Central memory CD8-positive, alpha-beta T cell (primary cell): ENCODE measurements at places on chromosomes 7 and 10.

DNA sequence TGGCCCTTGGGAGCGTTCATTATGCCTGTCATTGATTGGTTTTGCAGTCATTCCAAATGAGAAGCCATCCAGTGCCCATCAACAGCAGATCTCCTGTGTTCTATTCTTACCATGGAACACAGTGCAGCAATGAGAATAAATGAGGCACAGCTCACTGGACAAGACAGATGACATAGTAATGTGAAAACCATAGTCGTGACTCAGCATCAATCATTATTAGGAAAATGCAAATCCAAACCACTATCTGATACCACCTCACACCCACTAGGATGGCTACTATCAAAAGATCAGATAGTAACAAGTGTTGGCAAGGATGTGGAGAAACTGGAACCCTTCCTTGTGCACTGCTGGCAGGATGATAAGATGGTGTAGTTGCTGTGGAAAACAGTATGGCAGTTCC lies 144.7 kb downstream of the ARHGAP22 start:
- no peaks in the 10 kb centered on the region for H3K27me3 ChIP-seq
- no peak for DNase-seq
- H3K4me3 ChIP-seq, result no peak overlapping the region
- no peaks in the 10 kb centered on the region for H3K4me1 ChIP-seq

DNA sequence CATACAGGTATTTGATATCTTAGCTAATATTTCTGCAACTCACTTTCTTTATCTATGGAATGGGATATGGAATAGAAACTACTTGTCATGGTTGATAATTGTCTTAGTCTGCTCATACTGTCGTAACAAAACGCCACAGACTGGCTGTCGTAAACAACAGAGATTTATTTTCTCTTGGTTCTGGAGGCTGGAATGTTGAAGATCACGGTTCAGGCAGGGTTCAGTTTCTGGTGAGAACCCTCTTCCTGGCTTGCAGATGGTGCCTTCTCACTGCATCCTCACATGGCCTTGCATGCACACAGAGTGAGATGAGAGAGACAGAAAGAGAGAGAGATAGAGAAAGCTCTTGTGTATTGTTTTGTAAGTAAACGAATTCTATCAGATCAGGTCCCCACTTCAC lies 332.7 kb upstream of the MAGI2 start:
- no peak overlapping the region for H3K27ac ChIP-seq
- no peak for DNase-seq
- H3K27me3 ChIP-seq, result no peaks in the 10 kb centered on the region
- H3K4me1 ChIP-seq, result no peaks in the 10 kb centered on the region
- no peaks in the 10 kb centered on the region for H3K36me3 ChIP-seq

GRCh38 chr7:141369422-141369821 lies 181.8 kb upstream of the AGK start:
- no peaks in the 10 kb centered on the region for H3K4me1 ChIP-seq
- peaks cover 20% of the 10 kb centered on the region for H3K27me3 ChIP-seq
- no peaks in the 10 kb centered on the region for H3K36me3 ChIP-seq
- H3K27ac ChIP-seq, result no peak overlapping the region
- DNase-seq, result no peak
- H3K4me3 ChIP-seq, result no peak overlapping the region

DNA sequence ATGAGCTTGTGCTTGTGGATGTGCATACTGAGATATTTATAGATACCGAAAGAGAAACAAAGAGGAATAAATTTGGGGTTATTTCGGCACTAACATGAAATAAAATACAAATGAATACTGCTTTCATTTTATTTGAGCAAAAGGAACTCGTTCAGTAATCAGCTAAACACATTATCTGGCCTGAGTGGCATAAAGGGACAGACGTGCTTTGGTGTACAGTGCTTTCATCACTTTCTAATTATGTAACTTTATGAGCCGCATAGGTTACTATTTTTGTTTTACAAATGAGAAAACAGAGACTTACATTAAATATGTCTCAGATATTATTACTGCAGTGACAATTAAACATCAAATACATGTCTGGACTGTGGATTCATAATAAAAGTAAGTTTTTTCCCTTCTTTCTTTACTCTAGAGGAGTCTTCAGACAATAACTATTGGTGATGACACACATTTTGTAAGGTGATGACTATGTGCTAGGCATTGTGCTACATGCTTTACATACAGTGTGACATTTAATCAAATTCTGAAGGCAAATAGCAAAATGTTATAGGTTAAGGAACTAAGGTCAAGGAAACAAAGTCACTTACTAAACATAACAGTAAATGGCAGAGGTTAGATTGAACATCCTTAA lies 503.3 kb downstream of the SORCS1 start:
- H3K4me3 ChIP-seq, result no peak overlapping the region
- no peaks in the 10 kb centered on the region for H3K36me3 ChIP-seq
- no peaks in the 10 kb centered on the region for H3K4me1 ChIP-seq
- no peak for DNase-seq
- H3K27me3 ChIP-seq, result no peaks in the 10 kb centered on the region

GRCh38 chr10:67239864-67240497 lies 314.1 kb downstream of the LRRTM3 start:
- H3K4me3 ChIP-seq, result no peak overlapping the region
- no peaks in the 10 kb centered on the region for H3K36me3 ChIP-seq
- no peaks in the 10 kb centered on the region for H3K4me1 ChIP-seq
- no peak for DNase-seq
- no peak overlapping the region for H3K27ac ChIP-seq

- H3K36me3 ChIP-seq, result peaks cover 1% of the 10 kb centered on the region
- no peaks in the 10 kb centered on the region for H3K4me1 ChIP-seq
- no peak overlapping the region for H3K4me3 ChIP-seq
- no peaks in the 10 kb centered on the region for H3K27me3 ChIP-seq
- DNase-seq, result no peak
Observed at GRCh38 chr7:33612442-33612841, 292.9 kb upstream of the BMPER start.

GRCh38 chr10:81876253-81877077 lies 1.5 kb downstream of the NRG3 start:
- peaks cover 39% of the 10 kb centered on the region for H3K27me3 ChIP-seq
- H3K36me3 ChIP-seq, result no peaks in the 10 kb centered on the region
- no peak for DNase-seq
- H3K27ac ChIP-seq, result no peak overlapping the region
- H3K4me3 ChIP-seq, result peak overlapping the region; percentile 28

DNA sequence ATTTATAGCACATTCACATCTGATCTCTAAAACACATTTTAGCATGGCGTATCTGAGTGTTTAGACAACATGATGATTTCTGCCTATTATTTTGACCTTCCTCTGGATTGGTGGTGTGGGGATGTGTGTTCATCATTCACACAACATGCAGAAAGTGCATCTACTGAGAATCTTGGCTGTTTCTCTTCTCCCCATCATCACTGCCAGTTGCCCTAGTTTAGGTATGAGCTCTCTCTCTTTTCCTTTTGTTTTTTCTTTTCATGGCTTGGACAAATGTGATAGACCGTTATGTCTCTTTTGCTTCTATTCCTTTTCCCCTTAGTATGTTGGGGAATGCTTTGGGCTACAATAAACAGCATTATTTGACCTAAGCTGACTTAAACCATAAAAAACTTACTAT lies 239.2 kb upstream of the FZD8 start:
- no peaks in the 10 kb centered on the region for H3K4me1 ChIP-seq
- DNase-seq, result no peak
- H3K27ac ChIP-seq, result no peak overlapping the region
- H3K27me3 ChIP-seq, result no peaks in the 10 kb centered on the region
- no peak overlapping the region for H3K4me3 ChIP-seq

- no peak overlapping the region for H3K4me3 ChIP-seq
- H3K4me1 ChIP-seq, result no peaks in the 10 kb centered on the region
- H3K27ac ChIP-seq, result no peak overlapping the region
- H3K27me3 ChIP-seq, result no peaks in the 10 kb centered on the region
- no peaks in the 10 kb centered on the region for H3K36me3 ChIP-seq
Observed at GRCh38 chr7:85261336-85261735, 74.5 kb upstream of the SEMA3D start.

- no peak overlapping the region for H3K4me3 ChIP-seq
- no peak for DNase-seq
- H3K4me1 ChIP-seq, result peaks cover 32% of the 10 kb centered on the region
- H3K36me3 ChIP-seq, result peaks cover 20% of the 10 kb centered on the region
- no peaks in the 10 kb centered on the region for H3K27me3 ChIP-seq
- no peak overlapping the region for H3K27ac ChIP-seq
Observed at GRCh38 chr7:44411306-44411705, 79.2 kb downstream of the NUDCD3 start.

- H3K27ac ChIP-seq, result no peak overlapping the region
- no peak overlapping the region for H3K4me3 ChIP-seq
- no peak for DNase-seq
Observed at GRCh38 chr7:70042533-70042932, 444.3 kb downstream of the AUTS2 start.

GRCh38 chr7:68155676-68156075 lies 1159.0 kb downstream of the TYW1 start:
- H3K27ac ChIP-seq, result no peak overlapping the region
- DNase-seq, result no peak
- no peak overlapping the region for H3K4me3 ChIP-seq
- H3K36me3 ChIP-seq, result no peaks in the 10 kb centered on the region
- no peaks in the 10 kb centered on the region for H3K4me1 ChIP-seq

GRCh38 chr7:56062382-56062781 lies 1.7 kb upstream of the SUMF2 start:
- peaks cover 59% of the 10 kb centered on the region for H3K36me3 ChIP-seq
- H3K4me3 ChIP-seq, result peak overlapping the region; percentile 19
- peak overlapping the region; percentile 95 for H3K27ac ChIP-seq
- no peak for DNase-seq

DNA sequence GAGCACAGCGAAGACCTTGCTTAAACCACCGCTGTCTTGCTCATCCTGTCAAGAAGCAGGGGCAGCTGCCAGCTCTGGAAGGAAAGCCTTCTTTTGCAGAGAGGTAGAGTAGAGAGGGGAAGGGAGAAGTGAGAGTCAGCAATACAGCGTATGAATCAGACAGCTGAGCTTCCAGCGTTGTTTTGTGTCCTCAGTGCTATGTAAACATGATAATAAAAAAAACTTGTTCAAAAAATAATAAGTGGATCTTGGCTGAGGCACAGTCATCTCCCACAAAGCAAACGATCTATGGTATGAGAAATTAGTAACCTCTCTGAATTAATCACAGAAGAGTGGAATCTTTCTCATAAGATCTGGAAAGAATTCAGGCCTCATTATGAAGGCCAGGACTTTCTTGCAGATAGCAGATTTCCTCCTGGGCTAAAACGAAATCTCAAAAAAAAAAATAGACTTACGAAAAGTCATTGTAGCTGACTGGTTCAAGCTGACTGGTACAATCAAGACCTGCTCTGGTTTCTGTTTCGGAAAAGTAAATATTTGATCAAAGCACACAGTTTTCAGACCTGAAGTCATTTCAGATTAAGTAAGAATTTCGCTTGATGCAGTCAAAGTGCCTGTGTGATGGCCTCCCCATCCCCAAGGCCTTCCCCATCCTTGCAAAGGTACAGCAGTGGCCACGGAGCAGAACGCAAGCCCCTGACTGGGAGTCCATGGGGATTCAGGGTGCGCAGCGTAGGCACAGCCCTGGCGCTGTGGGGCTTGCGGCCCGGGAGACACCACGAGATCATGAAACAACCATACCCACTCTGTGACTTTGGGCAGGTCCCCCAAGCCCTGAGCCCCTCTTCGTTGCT lies 29.4 kb downstream of the CHST15 start:
- no peaks in the 10 kb centered on the region for H3K36me3 ChIP-seq
- no peak overlapping the region for H3K4me3 ChIP-seq
- peaks cover 69% of the 10 kb centered on the region for H3K27me3 ChIP-seq
- H3K4me1 ChIP-seq, result no peaks in the 10 kb centered on the region
- no peak for DNase-seq

DNA sequence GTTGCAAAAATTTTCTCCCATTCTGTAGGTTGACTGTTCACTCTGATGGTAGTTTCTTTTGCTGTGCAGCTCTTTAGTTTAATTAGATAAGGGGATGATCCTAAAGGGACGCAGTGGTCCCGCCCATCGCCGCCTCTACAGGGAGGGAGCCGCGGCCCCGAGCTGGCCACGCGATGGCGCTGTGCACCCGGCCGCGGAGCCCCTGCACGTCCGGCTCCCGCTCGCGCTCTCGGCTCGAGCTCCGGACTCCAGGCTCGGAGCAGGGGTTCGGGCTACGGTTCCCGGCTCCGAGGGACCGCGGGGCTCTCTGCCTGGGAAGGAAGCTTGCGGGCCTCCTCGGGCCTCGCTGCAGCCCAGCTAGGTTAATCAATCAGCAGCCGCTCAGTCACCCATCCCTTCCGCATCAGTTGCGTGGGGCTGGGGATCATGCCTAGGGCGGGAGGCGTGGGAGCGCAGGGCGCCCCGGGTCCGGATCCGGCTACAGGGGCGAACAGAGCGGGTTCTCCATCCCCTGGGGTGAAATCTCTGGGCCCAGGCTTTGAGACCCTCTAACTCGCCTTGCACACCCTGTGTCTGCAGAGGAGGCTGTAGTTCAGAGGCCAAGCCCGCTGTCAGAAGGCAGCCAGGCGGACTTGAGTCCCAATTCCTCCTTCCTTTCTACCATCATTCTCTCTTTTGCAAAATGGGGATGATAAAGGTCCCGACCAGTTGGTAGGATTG lies 97.9 kb downstream of the WDR11 start:
- H3K4me1 ChIP-seq, result peaks cover 9% of the 10 kb centered on the region
- peak; percentile 25 for DNase-seq
- no peak overlapping the region for H3K27ac ChIP-seq
- no peaks in the 10 kb centered on the region for H3K36me3 ChIP-seq

DNA sequence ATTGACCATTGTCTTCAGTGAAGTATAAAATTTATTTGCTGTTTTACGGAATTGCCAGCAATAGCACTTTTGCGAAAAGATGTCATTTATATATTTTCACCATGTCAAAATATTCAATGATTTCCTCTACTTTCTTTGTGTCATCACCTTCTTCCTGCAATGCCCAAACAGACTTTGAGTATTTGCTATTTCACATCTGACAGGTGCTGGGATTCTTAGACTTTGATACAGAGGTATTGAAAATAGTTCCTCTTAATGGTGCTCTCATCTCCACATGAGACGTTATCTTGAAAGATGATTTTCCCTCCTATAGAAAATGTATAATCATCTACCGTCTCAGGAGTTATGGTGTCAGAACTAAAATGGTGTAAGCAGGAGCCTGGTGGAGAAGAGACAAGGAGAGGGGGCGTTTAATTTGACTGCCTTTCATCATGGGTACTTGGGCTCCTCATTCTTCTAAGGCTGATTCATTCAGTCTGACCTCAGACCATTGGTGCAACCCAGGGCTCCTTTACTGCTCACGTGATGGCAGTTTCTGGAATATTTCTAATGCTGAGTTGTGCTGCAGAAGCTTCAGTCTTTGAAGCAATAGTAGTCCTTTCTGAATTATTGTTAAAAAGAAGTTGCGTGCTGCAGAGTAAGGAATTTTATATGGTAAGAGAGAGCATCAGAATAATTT lies 404.6 kb downstream of the PHTF2 start:
- H3K27me3 ChIP-seq, result no peaks in the 10 kb centered on the region
- H3K36me3 ChIP-seq, result no peaks in the 10 kb centered on the region
- no peak overlapping the region for H3K27ac ChIP-seq
- no peak overlapping the region for H3K4me3 ChIP-seq
- no peaks in the 10 kb centered on the region for H3K4me1 ChIP-seq

DNA sequence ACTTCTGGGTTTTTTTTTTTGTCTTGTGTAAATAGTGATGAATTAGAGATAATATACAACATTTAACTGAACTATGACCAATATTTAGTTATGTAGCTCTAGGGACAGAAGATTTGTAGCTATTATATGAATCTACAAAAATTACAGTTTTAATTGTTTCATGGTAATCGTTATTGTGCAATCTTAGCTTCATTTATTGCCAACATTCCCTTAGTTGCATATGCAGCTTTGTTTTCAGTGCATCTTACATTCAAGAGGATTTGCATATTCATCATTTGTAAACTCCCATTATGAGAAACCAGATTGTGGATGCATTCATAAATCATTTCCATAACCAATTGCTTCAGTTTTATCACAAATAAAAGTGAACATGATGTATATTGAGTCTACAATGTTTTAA lies 68.8 kb downstream of the MALRD1 start:
- no peaks in the 10 kb centered on the region for H3K27me3 ChIP-seq
- no peak for DNase-seq
- no peak overlapping the region for H3K27ac ChIP-seq
